GM18507 (cell line): ENCODE measurements at places on chromosomes 16 and 17.

DNA sequence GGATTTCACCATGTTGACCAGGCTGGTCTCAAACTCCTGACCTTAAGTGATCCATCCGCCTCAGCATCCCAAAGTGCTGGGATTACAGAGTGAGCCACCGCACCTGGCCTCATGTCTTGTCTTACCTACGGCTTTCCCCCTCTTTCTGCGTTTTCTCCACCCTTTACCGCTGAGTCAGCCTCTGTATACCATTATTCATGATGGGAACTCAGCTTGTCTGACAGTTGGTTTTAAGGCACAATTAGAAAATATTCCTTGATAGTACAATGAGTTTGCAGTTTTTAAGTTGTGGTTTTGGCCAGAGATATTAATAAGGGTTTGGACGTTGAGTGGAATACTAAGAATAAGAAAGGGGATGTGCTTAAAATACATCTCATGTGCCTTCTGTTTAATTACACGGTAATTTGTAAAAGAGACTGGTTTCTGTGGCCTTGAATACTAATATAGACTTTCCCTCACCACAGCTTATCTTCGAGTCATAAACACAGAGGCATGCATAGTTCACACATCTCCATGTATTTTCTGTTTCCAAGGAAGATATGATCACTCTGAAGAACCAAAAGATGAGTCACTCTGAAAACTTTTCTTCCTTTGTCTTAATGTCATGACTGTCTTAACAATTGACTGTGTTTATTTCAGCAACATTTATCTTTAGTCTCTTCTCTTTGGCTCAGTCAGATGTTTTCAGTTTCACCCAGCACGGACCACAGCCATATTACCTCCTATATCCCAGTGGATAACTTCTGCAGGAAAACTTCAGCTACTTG is 54.4 kb downstream of the PITPNC1 start:
- no peak for DNase-seq

- DNase-seq: no peak
These were observed 195.8 kb upstream of the FOXF1 start for GRCh38 chr16:86314402-86315025.

DNA sequence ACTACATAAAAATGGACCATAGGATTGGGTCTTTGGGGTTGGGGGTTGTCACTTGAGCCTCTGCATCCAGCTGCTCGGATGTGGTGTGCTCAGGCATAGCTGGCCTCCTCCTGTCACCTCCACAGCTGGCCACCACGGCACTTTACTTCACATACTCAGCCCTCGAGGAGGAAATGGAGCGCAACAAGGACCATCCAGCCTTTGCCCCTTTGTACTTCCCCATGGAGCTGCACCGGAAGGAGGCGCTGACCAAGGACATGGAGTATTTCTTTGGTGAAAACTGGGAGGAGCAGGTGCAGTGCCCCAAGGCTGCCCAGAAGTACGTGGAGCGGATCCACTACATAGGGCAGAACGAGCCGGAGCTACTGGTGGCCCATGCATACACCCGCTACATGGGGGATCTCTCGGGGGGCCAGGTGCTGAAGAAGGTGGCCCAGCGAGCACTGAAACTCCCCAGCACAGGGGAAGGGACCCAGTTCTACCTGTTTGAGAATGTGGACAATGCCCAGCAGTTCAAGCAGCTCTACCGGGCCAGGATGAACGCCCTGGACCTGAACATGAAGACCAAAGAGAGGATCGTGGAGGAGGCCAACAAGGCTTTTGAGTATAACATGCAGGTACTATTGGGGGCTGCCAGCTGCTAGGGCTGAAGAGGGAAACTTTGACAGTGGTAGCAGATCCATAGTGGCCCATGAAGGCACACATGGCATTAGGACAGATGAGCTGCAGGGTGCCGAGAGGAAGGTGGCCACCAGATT is 30.8 kb downstream of the CDIP1 start:
- no peak for DNase-seq

DNA sequence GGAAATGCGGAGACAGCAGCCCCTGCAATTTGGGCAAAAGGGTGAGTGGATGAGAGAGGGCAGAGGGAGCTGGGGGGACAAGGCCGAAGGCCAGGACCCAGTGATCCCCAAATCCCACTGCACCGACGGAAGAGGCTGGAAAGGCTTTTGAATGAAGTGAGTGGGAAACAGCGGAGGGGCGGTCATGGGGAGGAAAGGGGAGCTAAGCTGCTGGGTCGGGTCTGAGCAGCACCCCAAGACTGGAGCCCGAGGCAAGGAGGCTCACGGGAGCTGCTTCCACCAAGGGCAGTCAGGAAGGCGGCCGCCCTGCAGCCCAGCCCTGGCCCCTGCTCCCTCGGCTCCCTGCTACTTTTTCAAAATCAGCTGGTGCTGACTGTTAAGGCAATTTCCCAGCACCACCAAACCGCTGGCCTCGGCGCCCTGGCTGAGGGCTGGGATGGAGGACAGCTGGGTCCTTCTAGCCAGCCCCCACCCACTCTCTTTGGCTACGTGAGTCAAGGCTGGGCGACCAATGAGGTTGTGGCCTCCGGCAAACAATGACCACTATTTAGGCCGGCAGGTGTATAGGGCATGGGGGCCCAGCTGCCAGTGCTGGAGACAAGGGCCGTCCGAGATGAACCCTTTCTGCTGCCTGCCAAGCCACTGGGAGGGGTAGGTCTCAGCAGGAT is 507 bp downstream of the SERPINF1 start:
- no peak for DNase-seq

DNA sequence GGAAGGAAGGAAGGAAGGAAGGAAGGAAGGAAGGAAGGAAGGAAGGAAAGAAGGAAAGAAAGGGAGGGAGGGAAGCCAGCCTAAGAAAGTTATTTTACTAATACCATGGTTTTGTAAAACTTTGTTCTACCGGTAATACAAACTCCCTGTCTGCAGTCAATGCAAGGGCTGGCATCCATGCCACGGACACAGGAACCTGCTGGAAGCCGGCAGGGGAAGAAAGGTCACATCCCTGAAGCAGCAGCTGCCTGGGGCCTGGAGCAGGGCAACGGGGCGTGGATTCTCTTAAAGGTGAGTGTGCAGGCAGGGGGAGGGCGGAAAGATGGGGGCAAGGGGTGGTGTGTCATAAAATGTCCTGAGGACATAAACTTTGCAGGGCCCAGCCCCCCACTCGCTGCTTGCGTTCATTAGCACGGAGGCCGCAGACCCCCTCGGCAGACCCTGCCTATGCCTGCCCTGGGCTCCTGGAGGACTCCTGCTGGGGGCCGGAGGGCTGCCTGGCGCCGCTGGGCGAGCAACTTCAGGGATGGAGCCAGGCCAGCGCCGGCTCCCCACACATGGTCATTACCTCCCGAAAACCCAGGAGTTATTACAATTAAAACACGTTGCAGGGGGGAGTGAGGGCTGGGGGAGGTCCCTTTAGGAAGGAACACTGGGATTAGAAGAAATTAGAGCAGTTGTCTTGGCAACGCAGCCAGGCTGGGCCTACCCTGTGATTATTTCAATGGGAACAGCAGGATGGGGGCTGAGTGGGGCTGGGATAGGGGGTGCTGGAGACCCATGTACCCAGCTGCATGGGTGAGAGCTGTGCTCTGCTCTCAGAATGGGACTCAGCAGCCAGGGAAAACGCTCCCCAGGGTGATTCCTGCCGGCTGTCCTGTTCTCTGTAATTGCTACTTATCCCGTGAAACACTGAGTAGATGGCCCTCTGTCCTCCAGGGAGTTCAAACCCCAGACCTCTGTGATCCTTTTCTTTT is 257.9 kb downstream of the SOX9 start:
- DNase-seq: no peak

GRCh38 chr16:31483081-31483480 is at the start of gene SLC5A2:
TSS of gene SLC5A2 (plus strand) at chr16:31483123. CDS start at chr16:31483137, 14 bp downstream.
- DNase-seq: no peak

DNA sequence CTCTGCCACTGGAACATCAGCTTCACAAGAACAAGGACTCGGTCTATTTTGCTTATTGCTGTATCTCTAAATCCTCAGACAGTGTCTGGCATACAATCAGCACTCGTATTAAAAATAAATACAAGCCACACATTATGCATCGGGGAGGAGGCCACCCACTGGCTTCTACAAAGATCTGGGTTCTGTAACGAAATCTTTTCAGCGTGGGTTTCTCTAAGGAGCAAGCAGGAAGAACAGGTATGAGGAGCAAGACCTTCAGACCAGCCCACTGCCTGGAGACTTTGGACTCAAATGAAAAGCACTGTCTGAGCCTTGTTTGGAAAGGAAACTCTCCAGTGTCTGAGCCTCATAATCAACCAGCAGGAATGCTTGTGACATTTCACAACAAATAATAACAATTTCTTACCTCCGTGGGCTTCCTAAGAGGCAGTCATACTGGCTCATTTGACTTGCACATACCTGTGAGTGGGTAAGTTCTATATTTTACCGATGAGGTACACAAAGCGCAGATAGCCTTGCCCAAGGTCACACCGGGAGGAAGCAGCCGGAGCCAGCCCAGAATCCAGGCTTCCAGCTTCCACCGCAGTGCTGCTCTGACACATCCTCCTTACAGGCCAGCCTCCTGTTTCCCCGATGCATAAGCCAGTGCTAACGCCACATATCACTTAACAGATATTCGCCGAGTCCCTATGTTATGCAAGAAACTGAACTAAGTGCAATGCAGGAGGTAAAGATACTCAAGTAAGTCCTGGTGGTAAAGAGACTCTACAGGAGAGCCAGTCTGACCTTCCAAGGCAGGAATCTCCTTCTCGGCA is 118.6 kb upstream of the TNRC6C start:
- DNase-seq: no peak

DNA sequence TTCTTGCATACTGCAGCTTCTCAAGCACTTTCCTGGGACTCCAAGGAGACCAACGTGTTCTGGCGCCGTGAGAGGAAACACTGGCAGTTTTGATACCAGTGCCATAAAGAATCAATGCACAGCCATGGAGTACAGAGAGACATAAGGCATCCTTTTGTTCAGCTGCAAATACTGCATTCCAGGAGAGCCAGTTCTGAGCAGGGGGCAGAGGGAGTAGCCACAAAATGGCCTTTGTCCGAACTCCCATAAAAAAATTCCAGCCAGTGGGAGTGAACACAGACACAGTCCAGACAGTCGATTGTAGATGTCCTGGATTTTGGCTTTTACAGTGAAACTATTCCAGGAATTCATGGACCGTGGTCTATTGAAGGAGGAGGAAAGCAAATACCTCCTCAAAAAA is 36.2 kb upstream of the TEKT3 start:
- no peak for DNase-seq

DNA sequence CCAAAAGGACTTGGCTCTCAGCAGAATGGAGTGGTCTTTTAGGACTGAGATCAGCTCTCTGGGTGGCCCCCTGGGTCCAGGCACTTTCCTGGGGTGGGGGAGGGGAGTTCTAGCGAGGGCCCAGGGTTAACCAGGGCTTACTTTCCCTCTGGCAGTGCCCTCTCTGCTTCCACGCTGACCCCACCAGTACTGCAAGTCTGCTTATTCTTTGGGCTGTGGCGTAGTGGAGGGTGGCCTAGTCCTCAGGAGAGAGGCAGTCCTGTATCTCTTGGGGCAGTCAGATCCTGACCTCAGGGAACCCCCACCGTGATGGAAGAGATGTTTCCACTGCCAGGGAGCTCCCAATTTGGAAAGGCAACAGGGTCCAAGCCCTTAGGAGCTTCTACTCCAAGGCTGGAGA is 79.4 kb downstream of the CCDC182 start:
- no peak for DNase-seq

GRCh38 chr17:58487589-58488427 is at the start of gene HSF5:
TSS of gene HSF5 (minus strand) at chr17:58488408. CDS start at chr17:58488274, 134 bp downstream.
- peak; percentile 36 for DNase-seq

- DNase-seq: no peak
These were observed 99.3 kb upstream of the TNRC6C start for GRCh38 chr17:77859035-77859810.

GRCh38 chr17:63809970-63810369 is 17.3 kb upstream of the PSMC5 start:
- DNase-seq: no peak

DNA sequence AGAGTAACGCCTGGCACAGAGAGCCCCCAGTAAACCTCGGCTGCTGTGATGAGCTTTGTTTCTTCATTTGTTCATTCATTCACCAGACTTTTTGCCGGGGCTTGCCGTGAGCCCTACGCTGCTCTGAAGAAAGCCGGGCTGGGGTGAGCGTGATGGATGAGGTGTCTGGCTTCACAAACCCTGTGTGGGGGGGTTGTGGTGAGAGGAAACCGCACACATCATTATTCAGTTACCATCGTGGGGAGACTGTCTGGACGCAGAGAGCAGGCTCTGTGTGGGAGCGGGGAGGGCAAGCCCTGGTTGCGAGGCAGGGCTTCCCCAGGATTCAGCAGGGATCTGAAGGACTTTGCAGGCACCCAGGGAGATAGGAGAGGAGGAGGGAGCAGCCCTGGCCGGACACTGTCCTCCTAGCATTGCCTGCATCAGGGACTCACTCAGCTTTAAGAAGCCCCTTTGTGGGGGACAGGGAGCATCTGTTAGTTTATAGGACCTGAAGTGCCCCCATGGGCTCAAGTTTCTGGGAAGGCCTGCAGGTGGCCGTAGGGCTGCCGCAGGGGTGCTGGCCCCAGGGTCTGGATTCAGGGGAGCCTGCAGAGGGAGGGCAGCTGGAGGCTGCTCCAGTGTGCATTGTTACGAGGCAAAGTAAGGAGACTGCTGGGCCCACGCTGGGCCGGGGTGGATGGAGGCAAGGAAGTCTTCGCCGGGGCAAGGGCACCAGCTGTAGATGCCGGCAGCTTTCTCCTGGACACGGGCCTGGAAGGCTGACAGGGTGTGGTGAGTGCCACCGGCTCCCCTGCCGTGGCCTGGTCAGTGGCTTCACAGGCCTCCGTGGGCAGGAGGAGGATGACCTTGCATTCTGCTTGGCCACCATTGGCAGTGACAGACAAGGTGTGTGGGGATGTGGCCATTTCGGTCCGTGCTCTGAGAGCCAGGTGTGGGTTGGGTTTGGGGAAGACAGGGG is 334.5 kb downstream of the SEC14L1 start:
- DNase-seq: no peak

- DNase-seq: no peak
These were observed 92.1 kb upstream of the HLF start for GRCh38 chr17:55172612-55173011.

DNA sequence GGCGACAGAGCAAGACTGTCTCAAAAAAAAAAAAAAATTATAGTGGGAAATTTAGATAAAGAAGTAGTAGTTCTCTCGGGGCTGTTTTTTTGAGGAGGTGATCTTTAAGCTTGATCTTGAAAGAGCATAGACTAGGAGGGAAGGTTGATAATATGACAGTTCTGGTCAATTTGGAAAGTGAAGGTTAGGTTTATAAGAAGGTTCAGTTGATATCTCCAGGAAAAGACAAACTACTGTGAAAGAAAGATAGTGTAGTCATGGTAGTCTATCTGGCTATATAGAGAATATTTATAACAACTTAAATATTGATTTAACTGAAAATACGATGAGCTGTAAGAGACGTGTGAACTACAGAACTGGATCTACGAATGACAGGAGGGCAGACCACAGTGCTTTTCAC is 3.1 kb downstream of the ATF7IP2 start:
- DNase-seq: no peak

- no peak for DNase-seq
These were observed 28.0 kb downstream of the ARHGAP23 start for GRCh38 chr17:38456031-38456815.

- no peak for DNase-seq
These were observed 221.0 kb upstream of the CDH13 start for GRCh38 chr16:82405736-82406135.

- no peak for DNase-seq
These were observed 25.3 kb upstream of the TMEM101 start for GRCh38 chr17:44039829-44040635.
